Muscle of back (tissue), 13 donors: ENCODE measurements at places on chromosomes 4 and X.
A peak's percentile ranks its signal among the peaks of the same experiment; 100 is the strongest.

DNA sequence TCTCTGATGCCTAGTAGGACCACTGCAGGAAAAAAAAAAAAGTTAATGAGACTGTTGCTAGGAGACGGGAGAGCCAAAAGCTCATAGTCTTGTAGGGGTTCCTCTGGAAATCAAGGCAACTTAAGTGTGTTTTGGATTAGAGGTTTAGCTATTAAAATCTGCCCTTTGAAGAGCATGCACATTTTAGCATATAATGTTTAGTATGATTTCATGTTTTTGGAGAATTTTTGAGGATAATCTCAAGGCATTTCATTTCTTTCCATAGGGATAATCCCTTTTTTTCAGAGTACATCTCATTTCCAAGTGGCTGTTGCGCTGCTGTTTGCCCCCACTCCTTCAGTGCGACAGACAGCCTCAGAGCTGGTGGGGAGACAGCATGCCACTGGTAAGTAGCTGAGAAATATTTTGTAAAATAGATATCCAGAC is at the start of gene LINC00632:
LINC00632 (plus strand) TSS at position 339 of the 426 bp plus-strand sequence.
- peak; percentile 28 for DNase-seq

DNA sequence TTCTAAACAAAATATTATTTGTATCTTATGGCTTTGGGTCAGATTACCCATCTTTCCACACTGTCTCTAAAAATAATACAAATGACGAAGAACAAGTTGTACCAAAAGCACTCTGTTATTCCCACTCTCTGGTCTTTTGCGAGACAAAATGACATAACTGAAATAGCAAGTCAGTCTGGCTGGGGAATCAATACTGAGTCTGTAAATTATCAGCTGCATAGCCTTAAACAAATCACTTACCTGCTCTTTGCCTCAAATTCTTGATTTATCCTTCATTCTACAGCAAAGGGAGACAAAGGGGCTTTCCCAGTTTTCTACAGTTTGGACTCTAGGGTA is 40.9 kb downstream of the SOWAHB start:
- no peak for DNase-seq

- DNase-seq: no peak
These were observed 2.4 kb downstream of the SLC49A3 start for GRCh38 chr4:686413-687040.

DNA sequence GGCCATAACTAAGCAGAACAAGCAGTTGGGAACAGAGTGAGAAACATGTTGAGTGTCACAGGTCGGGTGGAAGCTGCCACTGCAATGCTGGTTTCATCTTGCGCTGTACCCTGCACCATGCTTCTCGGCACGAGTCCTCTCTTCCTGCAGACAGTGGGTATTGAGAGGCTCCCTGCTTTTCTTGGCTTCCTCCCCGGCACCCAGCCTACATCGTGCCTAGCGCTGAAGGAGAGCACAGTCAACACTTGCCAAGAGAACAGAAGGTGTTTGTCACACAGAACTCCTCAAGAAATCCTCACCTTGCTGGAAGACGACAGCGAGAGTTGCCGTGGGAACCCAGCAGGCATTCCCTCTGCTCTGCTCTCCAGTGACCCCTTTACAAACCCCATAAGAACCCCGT is 53.6 kb downstream of the EVC2 start:
- no peak for DNase-seq

DNA sequence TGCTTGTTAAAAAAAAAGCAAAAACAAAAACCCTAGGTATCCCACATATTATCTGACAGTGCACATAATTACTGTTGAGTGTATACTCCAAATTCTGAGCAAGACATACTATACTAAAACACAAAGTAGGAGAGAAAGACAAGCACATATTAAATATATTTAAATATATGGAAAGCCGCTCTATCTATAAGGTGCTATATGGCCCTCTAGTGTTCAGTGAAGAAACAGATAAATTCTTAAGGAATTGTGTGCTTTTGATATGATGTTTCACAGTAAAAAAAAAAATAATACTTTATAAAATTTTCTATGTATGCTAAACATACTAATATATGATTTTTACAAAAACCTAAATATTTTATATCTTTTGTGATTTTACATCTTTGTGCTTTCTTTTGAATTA is 137.8 kb downstream of the FBXW7 start:
- peak; percentile 5 for DNase-seq

DNA sequence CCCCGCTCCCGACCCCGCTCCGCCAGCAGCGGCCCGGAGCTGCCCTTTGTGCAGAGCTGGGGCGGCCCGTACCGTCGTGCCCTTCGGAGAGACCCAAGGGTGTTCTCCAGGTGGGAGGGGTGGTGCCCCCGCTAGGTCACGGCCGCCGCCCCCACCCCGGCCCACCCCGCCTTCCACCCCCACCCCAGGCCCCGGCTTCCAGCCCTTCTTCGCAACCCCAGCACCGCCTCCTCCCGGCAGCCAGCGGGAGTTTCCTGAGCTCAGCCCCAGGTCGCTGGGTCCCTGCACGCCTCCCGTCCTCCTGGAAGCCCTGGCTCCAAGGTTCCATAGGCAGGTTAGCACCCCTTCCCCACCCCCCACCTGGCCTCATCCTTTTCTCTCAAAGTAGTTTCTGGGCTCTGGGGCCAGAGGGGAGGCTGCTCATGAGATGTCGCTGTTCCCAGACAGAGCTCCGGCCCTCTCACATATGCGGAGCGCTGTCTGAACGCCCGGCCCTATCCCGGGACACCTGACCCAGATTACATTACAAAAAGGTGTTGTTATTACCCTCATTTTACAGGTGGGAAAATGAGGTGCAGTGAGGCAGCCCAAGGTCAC is 25.2 kb upstream of the FGFR3 start:
- no peak for DNase-seq

DNA sequence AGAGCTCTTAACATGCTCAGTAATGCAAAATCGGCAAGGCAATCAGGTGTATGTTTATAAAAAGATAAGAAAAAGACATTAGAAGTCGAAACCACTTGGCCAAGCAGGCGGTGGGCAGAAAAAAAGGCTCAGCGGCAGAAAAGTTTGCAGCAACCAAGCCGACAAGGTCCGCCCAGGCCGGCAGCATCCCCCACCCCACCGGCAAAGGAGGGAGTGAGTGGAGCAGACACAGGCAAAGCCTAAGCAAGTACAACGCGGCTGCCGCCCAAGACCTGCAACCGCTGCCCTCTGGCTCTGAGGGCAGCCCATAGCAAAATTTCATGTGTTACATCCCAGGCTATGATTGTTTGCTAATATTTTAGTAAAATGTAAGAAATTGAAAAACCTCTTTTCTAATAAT is 125.4 kb upstream of the ZCCHC13 start:
- no peak for DNase-seq

DNA sequence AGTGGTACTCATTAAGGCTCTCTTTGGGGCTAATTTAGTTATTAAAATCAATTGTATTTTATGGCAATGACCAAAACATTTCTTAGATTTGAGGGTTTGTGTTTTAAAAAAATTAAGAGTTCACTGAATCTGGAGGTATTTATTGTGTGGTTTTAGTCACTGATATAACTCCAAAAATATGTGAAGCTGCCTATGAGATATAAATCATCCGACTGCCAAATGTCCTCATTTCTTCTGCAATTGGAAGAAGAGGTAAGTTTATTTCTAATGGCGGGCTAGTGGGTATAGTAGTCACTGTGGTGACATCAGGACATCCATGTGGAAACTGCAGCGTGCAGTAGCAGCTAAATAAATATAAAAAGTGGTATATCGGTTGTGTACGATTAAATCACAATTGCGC is 205.5 kb downstream of the MID1 start:
- DNase-seq: no peak

- DNase-seq: no peak
These were observed 183.7 kb downstream of the FBXW7 start for GRCh38 chr4:152352215-152352614.

- DNase-seq: peak; percentile 13
These were observed 212.2 kb upstream of the CENPE start for GRCh38 chr4:103410386-103410785.

- peak; percentile 69 for DNase-seq
These were observed 1.8 kb downstream of the CPEB2 start for GRCh38 chr4:15003891-15004738.

GRCh38 chrX:97616883-97617530 is 733.3 kb downstream of the RPA4 start:
- DNase-seq: no peak

- peak; percentile 85 for DNase-seq
These were observed at the start of gene BCOR for GRCh38 chrX:40097504-40098263. BCOR (minus strand) TSS chrX:40097958; CDS start chrX:40077929, 20,029 bp downstream.

- peak; percentile 53 for DNase-seq
These were observed 10.6 kb downstream of the MSN start for GRCh38 chrX:65677954-65678469.

- peak; percentile 87 for DNase-seq
These were observed 14.8 kb upstream of the GPRASP2 start for GRCh38 chrX:102697494-102697893.

DNA sequence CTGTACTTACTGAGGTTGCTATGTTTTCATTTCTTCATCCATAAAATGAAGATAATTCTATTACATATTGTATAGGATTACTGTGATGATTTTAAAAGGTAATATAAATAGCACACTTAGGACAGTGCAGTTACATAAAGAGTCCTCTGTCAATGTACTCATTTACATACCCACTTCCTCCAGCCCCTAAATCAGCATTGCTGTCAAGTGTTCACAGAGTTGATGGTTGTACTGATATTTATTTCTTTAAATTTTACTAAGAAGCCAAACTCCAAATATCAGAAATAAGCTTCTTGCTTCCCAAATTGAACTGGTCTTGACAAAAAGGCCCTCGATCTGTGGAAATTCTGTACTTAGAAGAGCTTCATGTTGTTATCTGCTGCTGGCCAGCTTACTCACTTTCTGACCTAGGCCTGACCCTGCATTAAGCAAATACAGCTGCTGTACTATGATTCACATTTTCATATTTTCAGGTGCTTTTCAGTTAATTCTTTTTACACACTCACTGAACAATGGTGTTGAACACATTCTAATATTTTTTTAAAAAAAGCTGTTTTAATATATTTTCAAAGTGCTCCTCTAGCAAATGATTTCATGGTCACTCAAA is 259.6 kb downstream of the UNC5C start:
- peak; percentile 18 for DNase-seq

- DNase-seq: no peak
These were observed 144.2 kb upstream of the PCDH18 start for GRCh38 chr4:137676357-137676998.

DNA sequence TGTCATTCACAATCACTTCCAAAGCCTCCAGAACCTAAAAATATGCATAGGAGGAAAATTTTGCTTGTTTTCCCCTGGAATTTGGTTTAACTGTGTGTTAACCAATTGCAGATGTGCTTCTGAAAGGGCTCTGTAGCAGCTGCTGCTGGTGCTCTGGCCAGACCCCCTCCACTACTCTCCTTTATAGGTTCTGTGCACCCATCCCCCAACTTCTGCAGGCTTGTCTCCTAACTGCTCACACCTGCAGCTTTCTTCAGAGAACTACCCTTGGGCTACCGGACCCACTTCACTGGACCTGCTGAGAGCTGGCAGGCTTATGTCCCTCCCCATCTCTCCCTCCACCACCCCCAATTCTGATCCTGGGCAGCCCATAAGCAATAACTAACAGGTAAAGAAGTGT is 662.1 kb upstream of the DIPK2B start:
- DNase-seq: no peak

DNA sequence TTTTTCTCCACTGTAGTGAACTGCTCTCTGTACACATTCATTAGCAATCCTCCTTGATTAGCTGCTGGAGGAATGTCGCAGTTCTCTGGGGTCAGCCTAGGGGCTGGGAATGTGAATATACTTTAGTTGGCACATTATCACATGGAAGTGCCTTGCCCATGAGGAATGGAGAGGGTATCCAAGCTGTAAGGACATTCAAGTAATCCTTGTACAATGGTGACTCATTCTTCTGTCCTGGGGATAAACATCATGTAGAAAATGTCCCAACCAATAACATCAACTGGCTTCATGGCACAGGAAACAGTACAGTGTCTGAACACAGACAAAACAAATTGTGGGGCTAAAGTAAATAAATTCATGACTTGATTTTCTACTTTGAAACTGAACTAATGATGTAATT is 147.1 kb downstream of the GLRA2 start:
- no peak for DNase-seq

DNA sequence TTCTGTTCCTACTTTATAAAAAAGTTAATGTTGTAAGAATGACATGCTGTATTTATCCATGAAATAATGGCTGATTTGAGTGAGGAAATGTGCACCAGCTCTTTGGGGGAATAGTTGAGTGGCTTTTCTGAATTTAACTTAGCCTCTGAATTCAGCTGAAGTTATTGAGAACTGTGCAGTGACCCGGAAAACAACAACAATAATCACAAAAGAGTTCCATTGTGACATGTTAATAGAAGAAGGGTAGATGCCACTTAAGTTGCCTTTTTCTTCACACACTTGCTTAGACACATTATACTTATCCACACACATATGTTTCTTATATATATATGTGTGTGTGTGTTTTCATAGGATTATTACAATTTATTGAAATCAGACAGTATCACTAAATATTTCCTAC is 301.2 kb downstream of the BMPR1B start:
- no peak for DNase-seq

DNA sequence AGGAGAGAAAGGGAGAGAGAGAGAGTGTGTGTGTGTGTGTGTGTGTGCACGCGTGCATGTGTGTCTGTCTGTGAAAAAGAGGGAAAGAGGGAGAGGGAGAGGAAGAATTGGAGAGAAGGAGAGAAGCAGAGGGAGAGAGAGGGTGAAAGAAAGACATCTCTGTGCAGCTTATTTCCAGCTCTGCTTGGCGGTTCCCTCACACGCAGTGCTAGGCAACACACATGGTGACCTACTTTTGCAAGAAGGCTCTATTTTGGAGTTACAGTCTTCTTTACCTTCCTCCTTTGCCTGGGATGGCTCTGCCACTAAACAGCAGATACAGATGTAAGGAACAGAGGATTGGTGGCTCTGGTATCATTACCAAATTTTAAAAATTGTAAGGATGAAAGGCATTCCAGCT is 40.1 kb downstream of the SLC16A2 start:
- DNase-seq: no peak

- no peak for DNase-seq
These were observed 18.7 kb downstream of the PIGG start for GRCh38 chr4:517806-518070.

- DNase-seq: no peak
These were observed 26.9 kb downstream of the SHROOM4 start for GRCh38 chrX:50787099-50787498.

GRCh38 chr4:186016796-186017195 is 52.2 kb upstream of the TLR3 start:
- no peak for DNase-seq
